ENCODE measurements at places on chromosomes 12 and 14.

GRCh38 chr14:41062826-41063225 is 543.9 kb upstream of the LRFN5 start:
- no peak for DNase-seq

DNA sequence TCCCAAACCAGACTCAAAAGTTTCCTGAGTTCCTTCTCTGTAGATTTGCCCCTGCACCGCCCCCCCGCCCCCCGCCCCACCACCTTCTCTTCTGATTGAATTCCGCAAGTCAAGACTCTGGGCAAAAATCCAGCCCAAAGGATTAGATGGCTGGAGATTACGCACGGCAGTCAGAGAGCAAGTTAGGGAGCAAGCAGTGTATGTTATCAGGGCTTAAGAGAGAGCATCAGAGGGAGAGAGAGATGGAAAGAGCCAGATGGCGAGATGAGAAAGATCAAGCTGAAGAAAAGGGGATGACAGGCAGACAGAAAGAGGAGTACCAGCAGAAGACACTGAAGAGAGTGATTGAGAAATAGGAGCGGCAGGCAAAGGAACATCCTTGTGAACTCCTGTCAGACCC is 13.9 kb upstream of the ANKRD33 start:
- no peak for DNase-seq

GRCh38 chr12:67469666-67470065 is 178.9 kb upstream of the DYRK2 start:
- peak; percentile 29 for DNase-seq

GRCh38 chr12:66164349-66164821 is 5.4 kb downstream of the TMBIM4 start:
- DNase-seq = no peak

DNA sequence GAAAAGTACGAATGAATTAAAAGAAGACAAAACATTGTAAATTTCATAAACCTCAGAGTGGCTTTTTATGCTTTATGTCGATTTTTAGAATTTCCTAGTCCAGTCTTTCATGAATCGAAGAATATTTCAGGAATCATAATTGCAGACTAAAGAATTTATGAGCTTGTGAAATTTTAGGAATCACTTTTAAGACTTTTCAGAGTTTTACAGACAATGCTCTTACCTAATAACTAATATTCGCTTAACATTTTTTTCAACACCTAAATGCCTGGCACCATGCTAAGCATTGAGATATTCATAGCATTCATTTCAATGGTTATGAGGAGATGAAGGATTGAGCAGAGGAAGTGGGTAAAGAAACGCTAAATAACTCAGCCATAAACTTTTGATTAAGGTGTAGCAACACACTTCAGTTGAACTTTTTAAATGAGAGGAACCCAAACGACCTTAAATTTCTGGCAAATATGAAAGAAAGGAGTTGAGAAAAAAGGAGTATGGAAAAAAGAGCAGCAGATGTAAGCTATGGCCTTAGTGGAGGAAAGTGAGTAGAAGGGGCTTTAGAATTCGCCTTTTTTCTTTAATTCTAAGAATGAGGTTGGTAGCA is 739 bp upstream of the USP44 start:
- no peak for DNase-seq

DNA sequence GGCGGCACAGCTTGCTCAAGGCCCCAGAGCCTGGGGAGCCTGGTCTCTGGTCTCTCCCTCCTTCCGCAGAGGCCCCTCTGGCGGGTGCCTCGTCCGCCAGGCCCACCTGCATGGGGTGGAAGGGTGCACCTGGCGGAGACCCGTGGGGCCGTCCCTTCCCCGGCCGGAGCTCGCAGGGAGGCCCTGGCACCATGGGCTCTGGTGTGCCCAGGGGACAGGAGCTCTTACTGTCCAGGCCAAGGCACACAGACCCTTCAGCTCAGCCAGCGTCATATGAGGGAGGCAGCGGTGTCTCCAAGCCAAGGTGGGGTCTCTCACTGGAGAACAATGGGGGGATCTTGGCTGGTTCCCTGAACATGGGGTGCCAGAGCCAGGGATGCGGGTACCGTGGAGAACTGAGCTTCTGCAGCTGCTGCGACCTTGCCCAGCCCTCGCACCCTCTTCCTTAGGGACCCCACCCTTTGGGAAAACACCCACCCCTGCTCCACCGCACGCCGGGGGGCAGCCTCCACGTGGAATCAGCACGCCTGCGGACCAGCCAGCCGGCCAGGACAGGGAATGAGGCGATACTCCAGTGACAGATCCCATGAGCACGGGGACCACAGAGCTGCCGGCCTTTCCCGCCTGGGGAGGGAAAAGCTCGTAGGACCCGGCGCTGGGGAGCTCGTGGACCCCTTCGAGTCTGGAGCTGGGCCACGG is 25.7 kb upstream of the GALNT9 start:
- no peak for DNase-seq

- no peak for DNase-seq
Observed at GRCh38 chr12:112031472-112031871, 18.2 kb downstream of the ERP29 start.

- no peak for DNase-seq
Observed at GRCh38 chr14:70127186-70127585, 61.6 kb downstream of the SLC8A3 start.

DNA sequence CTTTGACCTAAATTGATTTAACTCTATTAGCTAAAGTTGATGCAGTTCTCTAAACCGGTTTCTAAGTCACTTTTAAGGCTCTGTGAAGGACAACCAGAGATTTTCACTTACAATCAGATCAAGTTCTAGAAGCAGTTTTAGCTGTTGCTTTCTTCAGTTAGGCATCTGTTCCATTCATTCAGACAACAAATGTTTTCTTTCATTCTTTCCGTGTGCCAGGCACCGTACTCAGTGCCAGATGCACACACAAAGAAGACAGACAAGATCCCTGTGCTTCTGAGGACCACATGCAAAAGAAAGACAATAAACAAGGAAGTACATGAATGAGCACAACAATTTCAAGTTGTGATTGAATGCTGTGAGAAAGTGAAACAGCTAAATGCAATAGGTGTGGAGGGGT is 11.1 kb upstream of the EGLN3 start:
- DNase-seq = no peak

GRCh38 chr12:32104572-32105355 is 1.9 kb upstream of the BICD1 start:
- DNase-seq = no peak

GRCh38 chr14:45786266-45786665 is 533.3 kb upstream of the MIS18BP1 start:
- DNase-seq = no peak

- no peak for DNase-seq
Observed at GRCh38 chr12:119715268-119715620, 47.3 kb downstream of the PRKAB1 start.

DNA sequence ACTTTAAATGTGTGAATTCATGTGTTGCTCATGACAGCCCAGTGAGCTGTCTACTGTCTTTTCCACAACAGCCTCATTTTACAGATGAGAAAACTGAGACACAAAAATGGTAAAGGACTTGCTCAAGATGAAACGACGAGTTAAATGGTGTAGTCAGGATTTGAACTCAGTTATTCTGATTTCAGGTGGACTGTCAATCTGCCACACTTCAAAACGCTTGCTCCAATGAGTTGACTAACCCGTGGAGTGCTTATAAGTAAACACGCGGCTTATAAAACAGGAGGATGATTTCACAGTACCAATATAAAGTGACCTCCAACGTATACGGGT is 652 bp upstream of the POLE2 start:
- DNase-seq = no peak

DNA sequence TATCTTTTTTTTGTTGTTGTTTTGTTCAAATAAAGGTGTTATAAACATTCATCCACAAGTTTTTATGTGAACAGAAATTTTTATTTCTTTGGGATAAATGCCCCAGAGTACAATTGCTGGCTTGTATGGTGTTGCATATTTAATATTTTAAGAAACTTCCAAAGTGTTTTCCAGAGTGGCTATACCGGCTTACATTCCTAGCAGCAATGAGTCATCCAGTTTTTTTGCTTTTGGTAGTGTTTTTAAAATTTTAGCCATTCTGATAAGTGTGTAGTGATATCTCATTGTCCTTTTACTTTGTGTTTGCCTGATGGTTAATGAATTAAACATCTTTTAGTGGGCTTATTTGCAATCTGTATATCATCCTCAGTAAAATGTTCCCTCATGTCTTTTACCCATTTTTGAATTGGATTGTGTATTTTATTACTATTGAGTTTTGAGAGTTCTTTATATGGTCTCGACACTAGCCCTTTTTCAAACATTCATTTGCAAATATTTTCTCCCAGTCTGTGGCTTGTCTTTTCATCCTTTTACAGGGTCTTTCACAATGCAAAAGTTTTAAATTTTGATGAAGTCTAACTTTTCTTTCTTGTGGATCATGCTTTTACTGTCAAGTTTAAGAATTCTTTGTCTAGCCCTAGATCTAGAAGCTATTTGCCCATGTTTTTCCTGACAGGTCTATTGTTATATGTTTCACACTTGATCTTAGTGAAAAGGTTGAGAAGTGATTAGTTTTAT is 29.5 kb downstream of the PPP4R4 start:
- no peak for DNase-seq

- DNase-seq = no peak
Observed at GRCh38 chr14:74462993-74463392, 30.1 kb downstream of the NPC2 start.

GRCh38 chr12:130286041-130286440 is 51.6 kb upstream of the PIWIL1 start:
- DNase-seq = no peak

- DNase-seq = no peak
Observed at GRCh38 chr12:105485921-105486320, 155.4 kb downstream of the C12orf75 start.

GRCh38 chr14:75138492-75138891 is 11.6 kb upstream of the NEK9 start:
- no peak for DNase-seq

DNA sequence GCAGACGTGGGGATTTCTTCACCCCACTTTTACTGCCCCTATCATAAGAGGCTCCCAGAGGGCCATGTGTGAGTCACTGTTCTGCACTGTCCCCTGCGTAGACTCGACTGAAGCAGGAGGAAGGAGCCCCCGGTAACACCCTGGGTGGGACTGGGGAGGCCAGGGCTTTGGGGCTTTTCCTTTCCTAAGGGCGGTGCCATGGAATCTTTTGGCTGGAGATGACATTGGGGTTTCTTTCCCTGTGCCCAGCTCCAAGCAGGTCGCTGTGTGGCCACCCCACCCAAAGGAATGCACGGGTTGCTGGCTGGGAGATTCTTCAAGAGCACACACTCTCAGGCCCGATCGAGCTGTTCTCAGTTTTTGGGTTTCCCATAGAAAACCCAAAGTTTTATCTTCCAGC is 62.3 kb upstream of the RIN3 start:
- DNase-seq = no peak

DNA sequence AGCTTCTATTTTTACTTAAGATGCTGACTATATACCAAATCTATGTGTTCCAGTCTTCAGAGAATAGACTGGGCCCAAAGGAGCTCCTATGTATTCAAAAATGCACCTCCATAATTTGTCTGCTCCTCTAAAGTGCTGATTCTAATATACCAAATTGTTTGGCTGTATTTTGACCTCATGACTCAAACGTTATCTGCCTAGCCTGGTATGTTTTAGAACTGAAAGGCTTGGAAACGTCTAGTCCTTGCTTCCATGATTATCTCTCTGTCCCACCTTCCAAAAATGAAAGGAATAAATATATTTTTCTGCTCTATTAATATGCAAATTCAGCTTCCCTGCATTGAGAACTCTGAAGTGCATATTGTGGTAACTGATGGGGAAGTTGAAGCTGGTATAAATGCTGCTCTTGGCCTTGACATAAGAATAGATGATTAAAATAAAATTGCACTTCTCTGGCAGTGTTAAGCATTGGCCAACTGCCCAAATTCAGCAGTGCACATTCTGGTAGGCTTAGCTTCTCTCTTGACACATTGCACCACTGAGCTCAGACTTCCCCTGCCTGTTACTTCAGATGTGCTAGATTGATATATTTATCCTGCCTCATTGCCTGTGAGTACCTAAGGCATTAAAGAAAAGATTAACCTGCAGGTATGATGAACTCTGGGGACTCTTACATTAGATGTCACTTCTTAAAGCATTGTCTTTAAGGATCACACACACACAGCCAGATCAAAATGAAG is 882.3 kb downstream of the RPS29 start:
- DNase-seq = no peak

DNA sequence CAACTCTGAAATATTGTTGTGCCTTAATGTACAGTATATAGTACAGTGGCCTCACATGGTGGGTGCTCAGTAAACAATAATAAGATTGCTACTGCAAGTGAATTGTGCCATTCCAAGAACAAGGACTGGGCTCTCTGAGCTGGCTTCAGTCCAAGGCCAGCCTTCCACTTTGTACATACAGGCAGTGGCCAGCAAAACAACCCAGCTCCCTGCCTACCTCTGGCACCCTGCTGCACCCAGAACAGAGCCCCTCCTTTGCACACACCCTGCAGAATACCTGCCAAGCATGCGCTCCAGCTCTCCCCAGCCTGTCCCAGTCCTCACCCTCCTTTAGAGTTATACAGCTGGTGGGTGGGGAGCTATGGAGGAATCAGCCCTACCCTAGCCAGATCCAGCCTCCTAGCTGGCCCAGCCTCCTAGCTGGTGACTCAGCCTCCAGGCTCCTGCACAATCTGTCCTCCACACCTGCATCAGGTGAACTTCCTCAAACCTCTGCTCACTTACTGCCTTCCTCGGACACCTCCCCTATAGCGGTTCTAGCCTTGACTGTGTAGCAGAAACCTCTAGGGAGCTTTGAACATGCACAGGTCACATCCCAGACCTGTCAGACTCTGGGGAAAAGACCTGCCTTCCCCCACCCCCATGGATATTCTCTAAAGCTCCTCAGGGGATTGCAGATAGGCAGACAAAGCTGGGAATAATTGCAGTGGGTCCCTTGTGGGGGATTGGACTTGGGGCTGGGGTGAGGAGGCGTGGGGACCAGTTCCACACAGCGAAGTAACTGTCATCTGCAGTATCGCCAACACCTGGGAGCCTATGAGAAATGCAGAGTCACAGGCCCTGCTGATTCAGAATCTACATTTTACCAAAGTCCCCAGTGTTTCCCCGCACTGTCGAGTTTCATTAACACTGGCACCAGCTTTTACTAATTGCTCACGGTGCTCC is 17.9 kb downstream of the ZDHHC22 start:
- DNase-seq = no peak

DNA sequence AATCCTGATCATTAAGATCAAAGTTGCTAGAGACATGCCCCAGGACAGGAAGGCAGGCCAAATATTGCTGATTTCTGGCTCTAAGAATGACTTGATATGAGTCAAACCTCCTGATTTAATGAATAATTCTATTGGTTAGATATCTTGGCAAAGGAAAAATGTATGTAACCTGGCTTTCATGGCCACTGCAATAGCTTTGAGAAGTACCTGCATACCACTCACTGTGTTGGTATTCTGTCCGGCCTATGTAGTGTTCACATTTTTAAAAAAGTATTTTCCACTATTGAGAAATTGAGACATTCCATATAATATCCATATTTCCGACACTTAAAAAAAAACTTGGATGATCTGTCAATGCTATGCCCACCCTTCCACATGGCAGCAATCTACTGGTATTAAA is 283.1 kb upstream of the SOX5 start:
- no peak for DNase-seq

Data from activated CD8-positive, alpha-beta T cell treated with anti-CD3 and anti-CD28 coated beads, Interleukin-2, amount 10 ng/mL, durations not matched to agents 7 days and 5 days (primary cell).